ENCODE measurements at places on chromosomes 3 and 15. TPM values are rescaled to one million over a fixed set of nuclear protein-coding genes. Genes with fewer than 3 reads are reported as not detected.

The PRKAR2A gene
- 72.8 TPM for total RNA-seq

The SLC28A1 gene
- 0.06 TPM for total RNA-seq

The NEK11 gene
- 14.7 TPM for total RNA-seq

The DAZL gene
- total RNA-seq = 0.09 TPM

The PARP15 gene
- 6.1 TPM for total RNA-seq

The SKOR1 gene
- 0.46 TPM for total RNA-seq

DNA sequence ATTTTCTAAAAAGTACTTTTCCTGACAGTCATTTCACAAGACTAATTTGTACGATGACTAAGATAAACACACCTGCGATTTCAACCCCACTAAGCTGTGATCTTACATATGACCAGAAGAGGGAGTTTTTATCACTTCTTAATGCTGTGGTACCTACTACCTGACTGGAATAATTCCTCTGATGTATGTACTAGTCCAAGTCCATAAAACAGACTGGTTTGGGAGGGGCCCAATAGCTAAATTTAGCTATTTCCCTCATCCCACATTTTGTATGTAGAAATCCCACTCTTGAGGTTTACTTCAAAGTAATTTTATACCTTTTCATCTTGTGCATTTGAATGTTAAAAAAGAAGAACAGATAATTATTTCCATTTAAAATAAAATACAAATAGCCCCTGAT lies 49.7 kb upstream of the SCAANT1 start:
- no peak overlapping the region for H3K27ac ChIP-seq
- no peak overlapping the region for H3K4me3 ChIP-seq
- no peak for DNase-seq
- no peaks in the 10 kb centered on the region for H3K27me3 ChIP-seq

- no peak overlapping the region for H3K4me3 ChIP-seq
- H3K4me1 ChIP-seq = peaks cover 7% of the 10 kb centered on the region
- peaks cover 15% of the 10 kb centered on the region for H3K27me3 ChIP-seq
- H3K27ac ChIP-seq = no peak overlapping the region
- DNase-seq = no peak
Observed at GRCh38 chr3:42686832-42687650, 1.7 kb downstream of the KLHL40 start.

DNA sequence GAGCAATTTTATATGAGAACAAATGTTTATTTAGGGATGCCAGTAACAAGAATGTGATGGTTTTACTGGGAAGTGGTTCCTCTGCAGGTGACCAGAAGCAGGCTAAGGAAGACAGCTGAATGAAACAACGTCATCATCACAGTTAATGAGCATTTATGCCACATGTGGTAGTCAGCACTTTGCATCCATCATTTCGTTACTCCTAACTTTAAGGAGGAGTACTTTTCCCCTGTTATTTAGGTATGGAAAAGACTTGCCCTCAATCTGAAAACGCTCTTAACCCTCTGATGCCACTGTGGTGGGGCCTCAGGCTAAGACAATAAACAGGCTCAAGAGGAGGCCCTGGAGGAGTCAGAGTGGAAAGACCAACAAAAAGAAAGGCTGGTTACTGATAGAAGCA lies 31.2 kb downstream of the INTS14 start:
- peak; percentile 22 for DNase-seq
- H3K27me3 ChIP-seq = no peaks in the 10 kb centered on the region
- peaks cover 41% of the 10 kb centered on the region for H3K36me3 ChIP-seq
- H3K27ac ChIP-seq = no peak overlapping the region

DNA sequence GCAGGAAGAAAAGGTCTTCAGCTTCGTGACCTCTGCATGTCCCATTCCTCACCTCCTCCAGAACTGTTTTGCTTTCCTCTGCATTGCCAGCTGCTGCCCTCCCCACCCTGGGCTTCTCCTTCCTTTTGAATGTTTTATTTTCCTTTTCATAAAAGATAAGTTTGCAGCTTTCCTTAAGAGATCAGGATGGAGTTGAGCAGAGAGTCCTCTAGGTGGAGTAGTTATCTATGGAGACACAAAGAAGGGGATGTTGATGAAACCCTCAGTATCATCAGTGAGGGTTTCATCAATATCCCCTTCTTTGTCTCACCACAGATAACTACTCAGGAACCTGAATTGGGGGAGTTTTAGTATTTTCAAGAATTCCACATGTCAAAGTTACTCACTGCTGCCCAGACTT lies 19.0 kb upstream of the SLC25A36 start:
- no peak overlapping the region for H3K4me3 ChIP-seq
- no peak for DNase-seq
- H3K27ac ChIP-seq = no peak overlapping the region
- no peaks in the 10 kb centered on the region for H3K4me1 ChIP-seq

DNA sequence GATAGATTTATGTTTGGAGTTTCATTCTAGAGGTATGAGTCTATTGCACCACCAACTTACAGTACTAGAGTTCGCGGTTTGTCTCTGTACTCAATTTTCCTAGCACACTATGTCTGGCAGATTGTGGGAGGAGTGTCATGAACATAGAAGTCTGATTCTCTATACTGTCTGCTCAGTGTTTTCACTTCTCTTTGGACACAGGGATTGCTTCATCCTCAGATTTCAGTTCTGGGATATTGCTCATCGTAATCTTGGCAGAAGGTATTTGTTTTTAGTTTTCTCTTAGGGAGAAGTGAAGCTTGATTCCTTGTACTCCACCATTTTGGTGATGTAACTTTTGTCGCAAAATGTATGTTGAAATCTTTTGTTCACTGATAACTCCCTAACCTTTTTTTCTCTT lies 27.8 kb upstream of the AZI2 start:
- H3K4me3 ChIP-seq = no peak overlapping the region
- no peaks in the 10 kb centered on the region for H3K4me1 ChIP-seq
- H3K27me3 ChIP-seq = no peaks in the 10 kb centered on the region
- no peaks in the 10 kb centered on the region for H3K36me3 ChIP-seq
- peak; percentile 50 for DNase-seq

DNA sequence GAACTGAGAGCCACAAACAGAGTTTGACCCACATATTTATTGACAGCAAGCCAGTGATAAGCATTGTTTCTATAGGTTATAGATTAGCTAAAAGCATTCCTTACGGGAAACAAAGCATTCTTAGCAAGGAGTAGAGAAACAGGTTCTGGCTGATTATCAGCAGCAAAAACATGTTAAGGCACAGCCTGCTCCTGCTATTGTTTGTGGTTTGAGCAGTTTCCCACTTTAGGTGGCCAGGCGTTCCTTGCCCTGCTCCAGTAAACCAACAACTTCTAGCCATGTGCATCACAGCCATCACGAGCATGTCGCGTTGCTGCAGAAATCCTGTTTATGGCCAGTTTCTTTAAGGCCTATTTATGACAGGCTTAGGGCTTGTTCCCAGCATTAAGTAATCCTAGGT lies 44.7 kb upstream of the C2CD4B start:
- H3K36me3 ChIP-seq = no peaks in the 10 kb centered on the region
- H3K27ac ChIP-seq = no peak overlapping the region
- no peak overlapping the region for H3K4me3 ChIP-seq
- H3K4me1 ChIP-seq = no peaks in the 10 kb centered on the region
- H3K27me3 ChIP-seq = no peaks in the 10 kb centered on the region

DNA sequence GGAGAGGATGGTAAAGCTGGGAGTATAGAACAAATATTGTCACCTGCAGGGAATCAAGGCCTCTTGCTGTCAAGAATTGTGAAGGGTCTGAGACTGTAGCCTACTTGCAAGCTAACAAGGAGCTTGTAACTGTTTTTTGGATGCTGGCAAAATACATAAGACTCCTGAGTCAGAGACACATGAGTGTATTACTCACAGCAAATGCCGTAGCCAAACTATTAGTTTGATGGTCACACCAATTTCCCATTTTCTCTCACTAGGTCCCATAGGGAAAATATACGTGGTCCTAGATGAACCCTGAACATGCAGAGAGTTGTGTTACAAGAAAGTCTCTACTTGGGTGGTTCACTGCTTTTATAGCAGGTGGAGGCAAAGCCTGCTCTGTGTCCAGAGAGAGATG lies 44.7 kb upstream of the LIPC start:
- no peaks in the 10 kb centered on the region for H3K36me3 ChIP-seq
- H3K27ac ChIP-seq = no peak overlapping the region
- no peaks in the 10 kb centered on the region for H3K27me3 ChIP-seq
- no peak overlapping the region for H3K4me3 ChIP-seq
- no peak for DNase-seq
- no peaks in the 10 kb centered on the region for H3K4me1 ChIP-seq

GRCh38 chr15:73996267-73996666 lies 1.8 kb downstream of the PML start:
- peak overlapping the region; percentile 6 for H3K4me3 ChIP-seq
- no peak overlapping the region for H3K27ac ChIP-seq
- DNase-seq = no peak
- H3K4me1 ChIP-seq = peaks cover 44% of the 10 kb centered on the region
- H3K36me3 ChIP-seq = peaks cover 12% of the 10 kb centered on the region
